Esophagus squamous epithelium (tissue), 5 donors: ENCODE measurements at places on chromosomes 12 and 14.

GRCh38 chr12:54870048-54870447, 15.7 kb downstream of the MUCL1 start:
- no peak for DNase-seq

DNA sequence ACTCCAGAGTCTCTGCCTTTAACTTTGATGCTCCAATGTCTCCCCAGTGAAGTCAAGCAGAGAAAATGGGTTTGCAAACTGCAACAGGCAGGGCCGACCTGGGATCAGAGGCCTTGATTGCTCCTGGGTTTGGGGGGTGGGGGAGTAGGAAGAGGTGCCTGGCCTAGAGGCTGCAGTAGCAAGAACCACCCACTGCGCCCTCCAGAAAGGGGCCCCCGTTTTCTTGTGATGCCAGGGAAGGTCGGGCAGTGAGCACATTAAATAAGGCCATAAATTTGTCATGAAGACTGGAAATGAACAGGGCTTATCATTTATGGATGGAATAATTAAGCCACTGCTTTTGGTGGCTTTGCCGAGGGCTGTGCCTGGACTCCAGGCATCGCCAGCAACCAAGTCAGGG, 38.2 kb upstream of the FAM222A start:
- no peak for DNase-seq

- DNase-seq: no peak
These were observed at the start of gene GPR33 for GRCh38 chr14:31487886-31488285. TSS of gene GPR33 (minus strand) at chr14:31488039. CDS start at chr14:31483965, 4,074 bp downstream.

DNA sequence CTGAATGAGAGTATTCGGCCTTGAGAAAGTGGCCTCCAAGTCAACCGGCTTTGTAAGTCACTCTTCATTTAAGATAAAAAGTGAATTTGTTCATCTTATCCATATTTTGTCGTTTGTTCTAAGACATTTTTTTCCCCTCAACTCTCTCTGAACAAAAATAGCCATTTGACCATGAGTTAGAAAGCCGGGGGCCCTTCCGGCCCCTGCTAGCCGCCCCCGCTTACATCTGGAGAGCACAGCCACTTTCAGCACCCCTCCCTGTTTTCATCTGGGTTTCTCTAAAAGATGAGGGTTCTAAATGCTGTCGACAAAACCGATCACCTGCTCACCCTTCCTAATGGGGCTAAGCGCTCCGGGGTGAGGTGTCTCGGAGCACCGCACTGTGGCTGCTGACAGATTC, 30.7 kb upstream of the DLK1 start:
- DNase-seq: no peak

GRCh38 chr12:103665971-103666370, 78.9 kb downstream of the STAB2 start:
- DNase-seq: no peak

DNA sequence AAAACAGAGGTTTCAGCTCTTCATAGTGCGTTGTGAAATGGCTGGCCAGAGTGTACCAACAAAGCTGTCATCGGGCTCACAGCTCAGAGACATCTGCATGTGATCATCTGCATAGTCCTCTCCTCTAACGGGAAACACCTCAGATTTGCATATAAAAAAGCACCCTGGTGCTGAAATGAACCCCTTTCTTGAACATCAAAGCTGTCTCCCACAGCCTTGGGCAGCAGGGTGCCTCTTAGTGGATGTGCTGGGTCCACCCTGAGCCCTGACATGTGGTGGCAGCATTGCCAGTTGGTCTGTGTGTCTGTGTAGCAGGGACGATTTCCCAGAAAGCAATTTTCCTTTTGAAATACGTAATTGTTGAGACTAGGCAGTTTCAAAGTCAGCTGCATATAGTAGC, 14.3 kb upstream of the PAPLN start:
- DNase-seq: no peak

DNA sequence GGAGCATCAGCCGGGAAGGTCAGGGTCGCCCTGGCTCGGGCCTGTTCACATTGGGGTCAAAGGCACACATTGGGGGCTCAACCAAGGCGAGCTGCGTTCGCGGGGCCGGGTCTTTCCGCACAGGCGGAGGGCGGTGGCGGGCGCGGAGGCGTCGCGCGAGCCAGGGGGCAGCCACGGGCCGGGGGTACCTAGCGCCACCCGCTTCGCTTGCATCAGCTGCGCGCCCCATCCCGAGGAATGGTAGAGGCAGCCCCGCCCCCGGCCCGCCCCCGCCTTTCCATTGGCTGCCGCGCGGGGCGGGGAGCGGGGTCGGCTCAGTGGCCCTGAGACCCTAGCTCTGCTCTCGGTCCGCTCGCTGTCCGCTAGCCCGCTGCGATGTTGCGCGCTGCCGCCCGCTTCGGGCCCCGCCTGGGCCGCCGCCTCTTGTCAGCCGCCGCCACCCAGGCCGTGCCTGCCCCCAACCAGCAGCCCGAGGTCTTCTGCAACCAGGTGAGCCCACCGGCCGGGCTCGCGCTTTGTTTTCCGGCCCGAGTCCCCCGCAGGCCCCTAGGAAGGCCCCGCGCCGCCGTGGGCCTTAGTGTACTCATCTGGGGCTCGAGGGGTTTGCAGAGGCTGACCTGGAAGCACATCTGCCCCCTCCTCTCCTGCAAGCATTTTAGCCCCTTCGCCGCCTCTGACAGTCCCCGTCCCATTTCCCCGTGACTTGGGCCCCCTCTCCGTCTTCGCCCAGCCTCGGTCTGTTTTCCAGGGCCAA, at the start of gene ALDH2:
Gene ALDH2 (plus strand): TSS at position 326 of the 754 bp plus-strand sequence. CDS start 50 bp downstream, at position 376.
- no peak for DNase-seq

DNA sequence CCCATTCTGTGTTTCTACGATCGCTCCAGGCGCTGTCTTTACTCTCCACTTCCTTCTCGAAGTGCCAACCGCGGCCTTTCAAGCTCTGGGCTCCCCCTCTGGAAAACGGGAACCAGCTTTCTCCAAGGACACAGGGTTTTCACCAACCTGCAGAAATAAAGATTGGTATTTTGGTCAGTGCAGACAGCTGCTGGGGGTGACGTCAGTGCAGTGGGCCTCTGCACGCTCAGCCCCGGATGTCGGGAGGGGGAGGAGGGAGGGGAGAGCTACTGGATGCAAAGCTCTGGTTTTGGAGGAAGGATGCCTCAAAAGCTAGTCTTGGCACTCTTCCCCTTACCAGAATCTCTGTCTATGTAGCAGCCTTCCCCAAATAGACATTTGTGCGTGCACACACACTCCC, 19.9 kb downstream of the HRK start:
- no peak for DNase-seq

GRCh38 chr12:39638178-39638577, 18.6 kb upstream of the ABCD2 start:
- no peak for DNase-seq

DNA sequence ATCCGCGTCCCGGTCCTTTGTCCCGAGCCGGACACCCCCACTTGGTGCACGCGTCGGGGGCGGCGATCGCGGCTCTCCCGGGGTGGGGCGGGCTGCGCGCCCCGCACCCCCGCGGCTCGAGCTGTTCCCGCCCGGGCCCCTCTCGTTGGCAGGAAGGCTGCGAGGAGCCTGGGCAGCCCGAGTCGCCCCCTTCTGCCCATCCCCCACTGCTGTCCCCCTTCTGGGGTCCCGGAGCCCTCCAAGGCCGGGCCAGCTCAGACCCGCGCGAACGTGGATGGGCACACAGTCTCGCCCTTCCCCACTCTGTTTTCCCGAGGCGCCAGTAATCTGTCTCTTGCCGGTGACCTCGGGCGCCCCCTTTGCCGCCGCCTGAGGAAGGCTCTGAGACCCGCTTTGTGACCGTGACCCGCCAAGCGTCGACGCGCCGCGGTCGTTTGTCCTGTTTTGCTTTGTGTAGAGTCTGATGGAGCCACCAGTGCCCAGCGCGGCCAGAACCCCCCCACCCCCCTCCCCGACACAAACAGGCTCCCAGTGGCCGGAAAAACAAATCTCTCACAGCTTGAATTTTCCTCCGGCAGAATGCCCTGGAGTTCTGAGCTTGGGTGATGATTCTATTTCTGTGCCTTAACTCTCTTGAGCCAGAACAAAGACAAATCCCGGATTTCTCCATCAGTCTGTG, 610 bp downstream of the C14orf132 start:
- DNase-seq: no peak

DNA sequence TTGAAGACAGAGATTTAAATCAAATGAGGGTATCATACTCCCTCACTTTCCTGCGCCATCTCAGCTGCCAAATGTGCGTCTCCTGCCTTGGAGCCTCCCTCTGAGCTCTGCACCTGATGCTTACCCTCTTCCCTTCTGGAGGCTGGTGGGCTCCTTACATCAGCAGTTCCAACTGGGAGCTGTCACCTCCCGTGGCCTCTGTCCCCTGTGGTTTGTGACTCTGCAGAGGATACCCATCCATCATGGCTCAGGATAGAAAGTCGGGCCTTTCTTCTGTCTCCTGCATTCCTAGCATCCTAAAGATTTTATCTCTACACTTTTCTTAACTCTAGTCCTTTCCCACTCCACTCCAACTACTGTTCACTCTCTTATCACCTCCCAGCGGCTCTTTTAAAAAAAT, 570.6 kb downstream of the BCL11B start:
- no peak for DNase-seq

- DNase-seq: no peak
These were observed 239.3 kb downstream of the MED13L start for GRCh38 chr12:116037941-116038837.

- no peak for DNase-seq
These were observed 68.5 kb upstream of the BEGAIN start for GRCh38 chr14:100655741-100656085.

DNA sequence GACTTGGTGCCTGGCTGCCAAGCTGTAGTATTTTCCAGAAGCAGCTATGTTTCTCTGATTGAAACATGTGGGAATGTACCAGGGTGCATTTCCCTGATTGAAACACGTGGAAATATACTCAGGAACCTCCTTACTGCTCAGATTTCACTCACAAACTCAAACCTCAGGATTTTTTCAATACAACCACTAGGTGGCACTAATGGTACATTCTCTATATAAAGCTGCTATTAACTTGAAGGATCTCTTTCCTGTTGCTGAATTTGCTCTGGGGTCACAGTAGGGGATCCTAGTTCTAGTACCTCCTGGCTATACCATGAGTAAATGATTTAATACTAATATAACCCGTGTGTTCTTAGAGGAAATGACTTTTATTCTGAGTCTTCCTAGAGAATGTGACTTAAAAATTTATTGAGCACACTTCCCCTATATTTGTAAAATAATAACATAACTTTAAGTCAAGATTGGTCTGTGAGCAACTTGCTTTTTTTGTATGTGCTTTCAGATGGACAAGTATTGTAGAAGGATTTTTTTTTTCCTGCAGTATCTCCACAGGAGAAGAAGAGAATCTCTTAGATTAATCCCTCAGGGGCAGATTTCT, 173.8 kb upstream of the MIS18BP1 start:
- DNase-seq: no peak

- DNase-seq: no peak
These were observed 18.4 kb downstream of the ZFC3H1 start for GRCh38 chr12:71645268-71645667.

DNA sequence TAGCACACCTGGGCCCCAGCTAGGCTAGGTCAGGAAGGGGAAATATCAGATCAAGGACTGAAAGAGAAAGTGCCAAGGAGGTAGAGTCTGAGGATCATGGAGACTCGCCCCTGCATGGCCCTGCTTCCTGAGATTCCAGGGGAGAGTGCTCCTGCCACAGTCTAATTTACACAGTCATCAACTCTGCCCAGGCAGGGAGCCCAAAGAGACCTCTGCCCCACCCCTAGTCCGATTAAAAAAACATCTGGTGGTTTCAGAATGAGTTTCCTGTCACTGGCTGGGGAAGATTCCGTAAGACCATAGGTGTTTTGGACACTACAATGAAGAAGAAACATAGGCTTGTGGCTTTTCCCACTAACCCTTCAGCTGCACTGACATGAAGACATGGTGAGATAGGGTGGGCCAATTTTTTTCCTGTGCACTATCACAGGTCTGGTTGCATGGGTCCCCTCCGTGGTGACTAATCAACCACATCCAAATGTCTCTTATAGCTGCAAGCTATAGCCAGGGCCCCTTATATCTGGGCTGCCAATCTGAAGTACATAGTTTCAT, 31.5 kb upstream of the GZMB start:
- no peak for DNase-seq

DNA sequence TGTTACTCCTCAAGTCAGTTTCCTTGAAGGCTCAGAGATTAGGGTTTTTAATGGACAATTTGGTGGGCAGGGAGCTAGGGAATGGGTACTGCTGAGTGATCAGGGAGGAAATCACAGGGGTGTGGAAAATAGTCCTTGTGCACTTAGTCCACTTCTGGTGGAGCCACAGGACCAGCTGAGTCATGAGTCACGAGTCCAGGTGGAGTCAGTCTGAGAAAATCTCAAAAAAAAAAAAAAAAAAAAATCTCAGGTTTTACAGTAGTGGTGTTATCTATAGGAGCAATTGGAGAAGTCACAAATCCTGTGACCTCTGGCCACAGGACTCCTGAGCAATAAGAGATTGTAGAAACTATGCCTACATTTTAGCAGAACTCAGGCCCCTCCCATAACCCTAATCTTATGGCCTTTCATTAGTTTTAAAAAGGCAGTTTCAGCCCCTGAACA, 28.2 kb upstream of the AMN1 start:
- DNase-seq: no peak

- DNase-seq: no peak
These were observed 93.2 kb upstream of the OTX2 start for GRCh38 chr14:56903304-56903969.

GRCh38 chr12:3680919-3681594, 71.9 kb downstream of the CRACR2A start:
- DNase-seq: no peak

- no peak for DNase-seq
These were observed 62.7 kb upstream of the PTGR2 start for GRCh38 chr14:73788701-73789551.

GRCh38 chr12:49664591-49665239, 41.4 kb downstream of the PRPF40B start:
- no peak for DNase-seq

DNA sequence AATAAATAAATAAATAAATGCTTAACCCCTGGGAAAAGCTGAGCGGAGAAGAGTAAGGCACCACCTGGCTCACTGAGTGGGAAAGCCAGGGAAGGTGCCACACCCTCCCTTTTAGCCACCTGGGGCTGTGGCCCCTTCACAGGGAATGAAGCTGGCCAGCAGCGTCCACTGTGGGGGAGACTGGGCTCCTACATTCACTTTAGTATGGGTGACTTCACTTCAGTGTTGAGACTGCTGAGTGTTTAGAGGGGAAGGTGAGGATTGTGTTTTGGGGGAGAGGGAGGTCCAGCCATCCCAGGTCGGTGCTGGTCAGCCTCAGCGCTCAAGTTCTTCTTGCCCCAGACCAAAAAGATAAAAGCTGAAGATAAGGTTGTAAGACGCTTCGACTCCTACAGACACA, 1.6 kb downstream of the NAB2 start:
- DNase-seq: no peak

- DNase-seq: no peak
These were observed 134.2 kb upstream of the HIF1A start for GRCh38 chr14:61561104-61561503.

GRCh38 chr14:77099425-77100167, 1.5 kb downstream of the CIPC start:
- no peak for DNase-seq

DNA sequence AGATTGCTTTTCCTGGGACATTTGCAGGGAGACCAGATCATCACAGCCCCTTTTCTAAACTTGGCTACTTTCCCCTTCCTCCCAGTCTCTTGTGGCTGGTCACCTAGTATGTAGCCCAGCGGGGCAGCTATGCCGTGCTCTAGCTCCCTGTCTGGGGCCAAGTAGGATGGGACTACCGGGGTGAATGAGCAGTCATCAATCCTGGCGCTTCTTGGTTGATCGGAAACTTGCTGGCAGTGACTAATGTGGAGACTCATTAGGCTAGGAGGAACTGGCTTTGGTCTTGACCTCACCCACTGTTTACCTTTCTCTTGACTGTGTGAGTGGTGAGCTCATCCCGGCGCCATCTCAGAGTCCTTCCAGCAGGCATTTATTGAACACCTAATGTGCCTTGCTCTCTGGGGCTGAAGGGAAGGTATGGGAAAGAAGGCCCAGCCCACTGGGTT, 15.9 kb downstream of the PLEKHG3 start:
- no peak for DNase-seq
